T-helper 2 cell (primary cell): ENCODE measurements at places on chromosomes 5 and 9.

DNA sequence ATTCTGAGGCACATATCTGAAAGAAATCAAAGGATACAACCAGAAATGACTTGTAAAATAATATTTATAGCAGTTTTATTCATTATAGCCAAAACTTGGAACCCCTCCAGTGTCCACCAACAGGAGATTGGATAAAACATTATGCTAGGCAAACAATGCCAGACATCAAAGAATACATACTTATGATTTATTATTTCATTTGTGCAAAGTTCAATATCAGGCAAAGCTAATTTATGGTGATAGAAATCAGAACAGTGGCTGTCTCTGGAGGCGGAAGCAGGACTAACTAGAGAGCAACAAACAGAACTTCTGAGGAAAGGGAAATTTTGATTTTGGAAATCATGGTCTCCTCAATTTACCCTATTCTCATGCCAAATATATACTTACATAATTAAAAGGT, 193.1 kb downstream of the ICE1 start:
- no peak for DNase-seq

GRCh38 chr9:111108946-111109345, 70.7 kb upstream of the LPAR1 start:
- DNase-seq: no peak

- DNase-seq: no peak
Measured at GRCh38 chr9:130539420-130540223, 39.8 kb upstream of the FUBP3 start.

- DNase-seq: no peak
Measured at GRCh38 chr5:170393958-170394357, 4.8 kb upstream of the KCNMB1 start.

DNA sequence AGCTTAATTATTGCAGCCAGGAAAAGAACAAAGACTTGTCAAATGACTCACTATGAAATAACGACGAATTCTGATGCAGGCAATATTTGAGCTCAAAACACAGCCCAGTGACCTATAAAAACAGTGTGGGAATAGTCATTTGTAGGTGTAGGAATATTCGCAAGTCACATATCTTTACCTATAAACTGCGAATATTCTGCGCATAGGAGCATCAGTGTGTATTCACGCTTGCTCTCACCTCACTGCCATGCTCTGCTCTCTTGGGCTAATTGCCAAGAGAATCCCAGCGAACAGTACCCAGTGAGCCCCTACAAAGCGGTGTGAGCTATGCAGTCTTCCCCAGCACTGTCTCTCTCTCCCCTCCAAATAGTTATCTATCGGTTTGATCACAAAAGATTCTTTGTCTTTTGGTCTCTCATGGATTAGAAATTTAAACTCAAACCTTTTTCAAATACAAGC, 74.2 kb downstream of the ST8SIA4 start:
- no peak for DNase-seq

GRCh38 chr5:65213921-65214525, 267.7 kb downstream of the ADAMTS6 start:
- DNase-seq: peak; percentile 1

- DNase-seq: no peak
Measured at GRCh38 chr5:174503461-174504265, 220.7 kb upstream of the MSX2 start.

- DNase-seq: no peak
Measured at GRCh38 chr9:652914-653313, 188.6 kb upstream of the DMRT1 start.

- no peak for DNase-seq
Measured at GRCh38 chr5:161190778-161191177, 338.8 kb upstream of the ATP10B start.

DNA sequence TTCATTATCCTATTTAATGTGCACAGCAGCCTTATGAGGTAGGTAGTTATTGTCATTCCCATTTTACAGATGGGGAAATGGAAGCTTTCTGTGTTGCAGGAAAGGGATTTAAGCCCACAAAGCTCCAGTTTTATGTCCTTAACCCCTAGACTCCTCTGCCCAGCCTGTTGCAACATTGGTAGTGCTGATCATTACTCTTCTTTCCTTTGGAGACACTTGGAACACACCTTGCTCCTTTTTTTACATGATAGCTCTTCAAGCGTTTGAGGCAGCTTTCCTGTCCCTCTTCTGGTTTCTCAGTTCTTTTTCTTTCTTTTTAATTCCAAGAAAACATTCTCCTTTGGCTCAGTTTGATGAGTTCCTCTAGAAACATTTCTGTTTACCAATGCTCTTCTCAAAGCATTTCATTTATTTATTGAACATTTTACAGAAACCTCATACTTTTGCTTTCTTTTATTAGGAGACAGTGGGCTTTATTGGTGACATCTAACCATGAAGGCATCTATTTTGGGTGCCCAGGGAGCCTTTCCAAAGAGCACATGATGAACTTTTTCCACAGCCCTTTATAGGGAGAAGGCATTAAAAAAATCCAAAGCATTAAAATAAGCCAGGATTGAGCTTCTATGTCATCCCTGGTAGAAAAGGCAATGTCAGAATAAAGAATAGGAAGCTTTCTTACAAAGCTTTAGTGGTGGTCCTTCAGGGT, 218.0 kb downstream of the TMEM38B start:
- no peak for DNase-seq

DNA sequence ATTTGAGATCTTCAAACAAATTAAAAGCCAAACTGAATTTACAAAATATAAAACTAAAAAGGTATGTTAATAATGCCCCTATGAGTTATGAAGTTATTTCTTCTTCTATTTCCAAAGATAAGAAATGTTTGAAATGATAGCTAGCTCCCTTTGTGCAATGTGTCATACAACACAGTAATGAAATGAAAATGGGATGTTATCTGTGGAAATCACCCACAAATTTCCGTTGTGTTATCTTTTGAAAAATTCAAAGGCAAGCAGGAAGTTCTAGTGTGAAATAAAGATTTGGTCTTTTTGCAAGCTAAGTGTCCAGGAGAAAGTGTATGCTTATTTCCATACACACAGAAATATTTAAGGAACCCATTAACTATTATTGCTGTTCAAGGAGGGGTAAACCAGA, 375.3 kb upstream of the PRR16 start:
- DNase-seq: no peak

DNA sequence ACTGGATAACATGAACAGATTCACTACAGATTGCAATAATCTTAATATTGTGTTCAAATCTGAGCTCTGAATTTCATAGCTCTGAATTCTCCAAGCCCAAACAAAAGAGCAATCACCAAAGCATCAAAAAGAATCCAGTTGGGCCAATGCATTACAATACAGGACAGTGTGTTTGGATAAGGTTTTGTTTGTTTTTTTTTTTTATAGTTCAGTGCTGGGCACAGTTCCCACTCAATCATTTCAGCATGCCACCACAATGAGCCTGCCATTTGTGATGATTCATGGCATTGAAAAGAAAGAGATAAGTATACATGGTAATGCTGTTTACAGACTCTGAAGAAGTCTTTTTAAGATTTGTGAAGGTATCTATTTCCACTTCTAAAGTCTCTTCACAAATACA, 1.7 kb upstream of the HTR1A start:
- no peak for DNase-seq

- no peak for DNase-seq
Measured at GRCh38 chr5:66041627-66042026, 102.5 kb upstream of the SREK1 start.

- DNase-seq: no peak
Measured at GRCh38 chr5:1808439-1808838, 7.2 kb downstream of the NDUFS6 start.

DNA sequence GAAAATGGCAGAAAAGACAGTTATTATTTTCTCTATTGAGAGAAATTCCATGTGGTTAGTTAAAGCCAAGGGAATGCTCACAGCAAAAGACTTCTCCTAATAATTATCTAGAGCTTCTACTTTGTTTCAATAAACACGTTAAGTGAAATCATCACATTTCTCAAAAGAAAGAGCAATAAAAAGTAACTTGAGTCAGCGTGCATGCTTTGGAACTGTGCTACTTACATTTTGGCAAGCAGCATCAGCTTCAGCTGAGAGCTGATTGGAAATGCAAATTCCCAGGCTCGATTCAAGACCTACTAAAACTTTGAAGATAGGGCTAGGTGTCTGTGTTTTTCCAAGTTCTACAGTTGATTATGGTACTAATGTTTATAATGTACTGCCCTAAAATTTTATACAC, 132.1 kb downstream of the CDH18 start:
- no peak for DNase-seq

DNA sequence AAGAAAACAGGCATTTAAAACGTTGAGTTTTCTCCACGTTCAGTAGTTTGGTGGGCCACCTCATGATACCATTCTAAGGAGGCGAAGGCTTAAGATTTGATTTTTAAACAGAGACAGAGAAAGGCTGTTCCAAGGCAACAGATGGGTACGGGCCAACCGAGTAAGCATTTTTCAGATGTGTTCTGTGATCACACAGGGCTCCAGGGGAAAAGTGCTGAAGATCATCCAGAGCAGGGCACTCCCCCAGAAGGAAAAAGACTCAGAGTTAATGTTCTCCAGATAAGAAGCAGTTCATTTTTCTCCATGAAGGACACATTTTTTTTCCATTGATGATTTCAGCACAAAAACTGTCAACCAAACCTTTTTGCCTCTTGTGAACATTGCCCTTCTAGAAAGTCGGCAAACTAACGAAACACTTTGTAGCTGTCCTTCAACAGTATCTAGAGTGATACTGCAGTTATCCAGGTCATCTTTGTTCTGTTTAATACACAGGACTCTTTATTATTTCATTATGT, 138.7 kb downstream of the ALDH1A1 start:
- no peak for DNase-seq

DNA sequence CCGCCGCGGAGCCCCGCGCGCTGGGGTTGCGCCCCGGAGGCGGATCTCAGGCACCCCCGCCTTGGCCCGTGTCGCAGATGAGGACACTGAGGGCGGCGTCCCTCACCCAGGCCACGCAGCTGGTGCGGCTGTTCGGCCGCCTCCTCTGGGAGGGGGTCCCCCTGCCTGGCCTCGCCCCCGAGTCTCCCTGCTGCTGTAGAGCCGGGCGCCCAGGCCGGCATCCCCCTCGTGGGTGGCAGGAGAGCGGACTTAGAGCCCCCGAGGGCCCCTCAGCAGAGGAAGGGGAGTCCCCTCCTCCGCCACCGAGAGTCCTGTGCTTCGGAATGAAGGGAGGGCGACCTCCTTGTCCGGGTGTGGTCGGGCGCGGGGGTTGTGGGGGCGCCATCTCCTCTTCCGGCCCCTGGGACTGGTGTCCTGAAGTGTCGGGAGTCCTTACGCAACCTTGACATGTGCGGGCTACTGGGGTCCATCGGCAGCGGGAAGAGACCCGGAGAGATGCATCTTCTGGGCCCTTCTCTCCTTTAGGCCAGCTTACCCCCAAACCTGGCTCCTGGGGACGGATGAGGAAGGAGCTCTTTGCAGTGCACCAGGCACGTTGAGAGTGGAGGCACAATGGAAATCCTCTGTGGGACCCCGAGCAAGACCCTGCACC, 11.7 kb upstream of the EXOSC2 start:
- DNase-seq: no peak

DNA sequence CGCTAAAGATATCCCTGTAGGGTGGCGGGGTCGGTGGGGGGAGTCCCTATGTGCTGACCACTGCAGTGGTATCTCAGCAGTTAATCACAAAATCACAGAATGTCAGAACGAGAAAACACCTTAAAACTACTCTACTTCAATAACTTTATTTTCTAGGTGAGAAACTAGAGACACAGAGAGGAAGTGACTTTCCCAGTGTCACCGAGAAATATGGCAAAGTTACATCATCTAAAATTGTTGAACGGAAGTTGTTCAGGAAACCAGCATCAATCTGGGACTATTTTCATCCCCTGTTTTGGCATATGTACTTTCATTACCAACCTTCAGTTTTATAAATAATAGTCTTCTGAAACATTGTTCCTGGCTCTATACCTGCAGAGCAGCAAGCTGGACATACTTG, 384.0 kb downstream of the SPOCK1 start:
- DNase-seq: no peak

DNA sequence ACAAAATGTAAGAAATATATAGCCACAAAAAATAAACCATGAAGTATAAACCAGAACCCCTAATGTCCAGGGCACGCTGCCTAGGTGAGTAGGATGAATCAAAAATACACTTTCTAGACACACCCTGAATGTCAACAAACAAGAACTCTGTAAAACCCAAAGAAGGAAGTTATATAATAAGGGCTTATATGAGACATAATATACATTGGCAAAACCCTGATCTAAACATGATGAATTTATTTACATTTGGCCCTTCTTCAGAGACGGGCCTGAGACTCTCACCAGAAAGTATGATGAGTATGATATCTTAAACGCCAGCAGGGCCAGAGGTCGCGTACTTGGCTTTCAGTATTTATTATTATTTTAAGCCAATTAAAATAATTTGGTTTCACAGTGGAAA, 125.1 kb upstream of the FST start:
- DNase-seq: no peak

DNA sequence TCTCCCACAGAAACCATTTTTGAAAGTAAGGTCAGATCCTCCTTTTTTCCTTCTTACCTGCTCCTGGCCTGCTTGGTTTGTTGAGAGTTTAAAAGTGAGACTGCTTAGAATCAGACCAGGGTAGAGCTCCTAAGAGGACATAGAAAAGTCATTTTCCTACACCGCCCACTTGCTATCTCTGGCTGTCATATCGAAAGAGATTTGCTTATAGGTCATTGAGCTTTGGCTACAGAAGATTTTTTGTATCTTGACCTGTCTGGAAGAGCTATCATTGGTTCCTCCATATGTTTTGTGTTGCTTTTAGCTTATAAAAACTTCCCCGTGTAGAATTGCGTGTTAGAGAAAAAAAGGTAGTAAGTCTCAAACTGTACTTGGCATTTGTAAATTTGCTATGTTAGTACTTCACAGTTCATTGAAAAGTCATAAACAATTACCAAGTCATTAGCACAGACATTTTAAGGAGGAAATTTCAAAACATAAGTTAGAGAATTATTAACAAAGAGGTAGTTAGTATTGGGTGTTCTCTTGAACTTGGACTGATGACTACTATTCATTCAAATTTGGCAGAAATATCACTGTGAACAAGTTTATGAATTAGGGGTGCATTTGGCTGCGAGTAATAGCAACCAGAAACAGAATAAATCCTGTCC, 96.6 kb downstream of the MAN2A1 start:
- DNase-seq: no peak

DNA sequence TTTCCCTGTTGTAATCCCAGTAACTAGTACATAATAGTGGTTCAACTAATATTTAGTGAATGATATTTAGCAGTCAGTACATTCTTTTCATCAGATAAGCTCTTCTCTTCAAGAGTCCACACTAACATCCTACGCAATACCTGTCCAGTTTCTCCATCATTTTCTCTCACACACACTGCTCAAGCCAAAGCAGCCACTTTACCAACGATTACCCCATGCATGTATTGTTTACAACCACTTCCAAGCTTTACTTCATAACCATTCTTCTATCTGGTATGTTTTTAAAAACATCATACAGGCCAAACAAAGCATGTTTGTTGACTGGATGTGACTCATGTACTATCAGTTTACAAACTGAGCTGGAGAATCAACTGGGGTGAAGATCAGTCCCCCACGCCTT, 7.3 kb downstream of the UBTD2 start:
- no peak for DNase-seq

- DNase-seq: no peak
Measured at GRCh38 chr5:81003811-81004386, 43.7 kb downstream of the RASGRF2 start.

GRCh38 chr9:77766587-77766986, 118.5 kb upstream of the GNA14 start:
- DNase-seq: no peak

- DNase-seq: no peak
Measured at GRCh38 chr9:129289131-129289731, 111.2 kb upstream of the IER5L start.
